ENCODE measurements at places on chromosomes 3 and 15.

- DNase-seq, result no peak
These were observed 44.7 kb downstream of the RORA start for GRCh38 chr15:61184431-61184830.

- DNase-seq, result no peak
These were observed 158.0 kb downstream of the RAB11A start for GRCh38 chr15:66027268-66027805.

- peak; percentile 62 for DNase-seq
These were observed 997 bp downstream of the FYCO1 start for GRCh38 chr3:45994419-45995235.

DNA sequence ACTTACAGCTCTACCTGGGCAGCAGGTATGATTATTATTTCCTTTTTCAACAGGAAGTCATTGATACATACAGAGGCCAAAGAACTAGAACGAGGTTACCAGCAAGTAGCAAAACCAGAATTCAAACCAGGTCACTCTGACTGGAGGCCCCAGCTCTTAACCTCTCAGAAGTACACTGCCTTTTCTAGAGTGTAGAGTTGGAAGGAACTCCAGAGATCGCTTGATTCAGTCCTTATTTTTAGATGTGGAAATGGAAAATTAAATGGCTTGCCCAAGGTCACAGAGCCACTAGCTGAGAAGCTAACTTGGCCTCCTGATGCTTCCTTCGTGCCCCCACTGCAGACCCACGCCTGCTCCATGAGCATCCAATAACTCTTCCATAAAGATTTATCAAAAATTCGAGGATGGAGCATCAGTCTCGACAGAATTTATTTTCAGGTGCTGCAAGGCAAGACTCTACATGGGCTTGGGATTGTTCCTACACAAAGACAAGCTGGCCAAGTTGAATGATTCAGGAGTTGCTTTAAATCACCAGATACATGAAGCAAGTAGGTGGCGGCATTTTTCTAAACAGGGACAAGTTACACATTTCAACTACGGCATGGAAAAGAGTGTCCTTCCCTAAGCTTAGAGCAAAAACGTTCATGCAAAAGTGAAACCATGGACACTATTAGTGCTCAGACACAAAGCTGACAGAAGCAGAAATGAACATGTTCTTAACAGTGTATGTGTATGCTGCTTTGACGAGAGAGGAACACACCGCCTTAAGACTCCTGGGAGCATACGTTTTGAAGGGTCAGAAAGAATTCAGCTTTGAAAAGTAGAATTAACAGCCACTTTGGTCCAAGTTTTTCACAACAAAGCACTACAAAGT is 235.7 kb downstream of the THRB start:
- DNase-seq, result no peak

DNA sequence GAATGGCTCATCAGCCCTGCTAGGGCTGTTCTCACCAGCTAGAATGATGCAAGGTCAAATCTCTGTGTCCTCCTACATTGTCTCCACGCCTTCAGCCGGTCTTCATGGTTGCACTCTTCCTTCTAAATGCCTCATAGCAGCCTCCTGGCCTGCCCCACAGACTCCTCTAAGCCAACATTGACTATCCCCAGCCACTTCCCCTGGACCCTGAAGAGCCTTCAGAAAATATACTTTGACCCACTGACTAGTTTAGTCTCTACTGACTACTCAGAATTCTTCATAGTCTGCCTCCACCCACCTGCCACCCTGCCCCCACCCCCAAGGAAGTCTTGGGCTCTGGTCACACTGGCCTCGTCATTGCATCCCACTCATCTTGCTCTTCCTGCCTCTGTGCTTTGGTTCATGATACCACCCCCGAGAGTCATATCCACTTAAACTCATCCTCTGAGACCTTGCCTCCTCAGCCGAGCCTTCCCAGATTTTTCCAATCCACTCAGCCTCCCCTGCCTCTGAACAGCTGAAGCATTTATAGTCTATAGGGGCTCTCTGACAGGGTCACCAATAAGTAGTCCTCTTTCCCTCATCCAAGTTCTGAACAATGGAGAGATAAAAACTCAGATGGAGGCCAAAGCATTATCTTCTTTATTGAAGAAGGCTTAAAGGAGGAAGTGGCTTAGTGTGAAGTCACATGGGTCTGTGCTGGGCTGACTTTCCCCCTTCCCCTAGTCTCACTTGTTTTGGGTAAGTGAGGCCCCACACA is 9.5 kb upstream of the DOCK3 start:
- no peak for DNase-seq

DNA sequence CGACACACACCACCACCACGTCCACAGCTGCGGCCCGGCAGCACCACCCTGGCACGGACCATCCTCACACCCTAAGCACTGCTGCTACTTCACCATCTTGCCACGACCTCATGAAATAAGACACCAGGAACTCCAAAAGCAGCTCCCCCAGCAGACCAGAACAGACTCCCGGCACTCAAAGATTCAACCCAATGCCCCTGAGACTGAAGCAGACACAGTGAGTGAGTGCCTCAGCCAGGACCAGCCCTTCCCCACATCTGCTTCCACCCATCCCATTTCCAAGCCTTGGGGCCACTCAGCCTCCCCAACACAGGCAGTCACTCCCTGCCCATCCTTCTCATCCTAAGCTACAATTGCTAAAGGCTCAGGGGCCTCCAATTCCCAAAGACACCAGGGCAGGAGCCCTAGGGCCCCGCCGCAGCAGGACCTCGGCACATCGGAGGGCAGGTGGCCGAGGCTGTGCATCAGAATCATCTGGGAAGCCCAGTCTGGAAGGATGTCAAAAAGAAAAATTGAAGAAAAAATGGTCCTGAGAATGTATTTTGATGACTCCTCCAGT is 18.4 kb upstream of the OCA2 start:
- no peak for DNase-seq

GRCh38 chr3:185959609-185960521 is 22.1 kb upstream of the TRA2B start:
- no peak for DNase-seq

DNA sequence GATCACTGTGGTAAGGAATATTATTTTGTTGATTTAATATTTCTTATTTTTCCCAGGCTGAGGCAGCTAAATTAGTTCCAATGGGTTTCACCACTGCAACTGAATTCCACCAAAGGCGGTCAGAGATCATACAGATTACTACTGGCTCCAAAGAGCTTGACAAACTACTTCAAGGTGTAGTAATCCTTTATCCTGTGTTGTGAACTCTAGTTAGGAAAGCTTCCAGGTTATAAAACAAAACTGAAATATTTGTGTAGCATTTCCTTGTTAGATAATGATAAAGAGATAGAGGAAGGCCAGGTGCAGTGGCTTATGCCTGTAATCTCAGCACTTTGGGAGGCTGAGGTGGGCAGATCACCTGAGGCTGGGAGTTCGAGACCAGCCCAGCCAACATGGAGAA is 11.1 kb downstream of the RAD51 start:
- no peak for DNase-seq

DNA sequence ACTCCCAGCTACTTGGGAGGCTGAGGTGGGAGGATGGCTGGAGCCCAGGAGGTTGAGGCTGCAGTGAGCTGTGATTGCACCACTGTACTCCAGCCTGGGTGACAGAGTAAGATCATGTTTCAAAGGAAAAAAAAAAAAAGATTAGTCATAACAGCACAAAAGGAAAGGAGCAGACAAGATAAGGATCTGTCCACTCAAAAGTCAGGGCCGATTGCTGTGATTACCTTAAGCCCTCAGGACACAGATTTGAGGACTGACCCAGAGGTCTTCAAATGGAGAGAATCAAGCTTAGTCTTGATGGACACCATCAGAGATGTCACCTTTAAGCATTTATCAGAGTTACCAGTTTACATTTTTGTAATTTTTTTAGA is 23.9 kb upstream of the HEG1 start:
- no peak for DNase-seq

DNA sequence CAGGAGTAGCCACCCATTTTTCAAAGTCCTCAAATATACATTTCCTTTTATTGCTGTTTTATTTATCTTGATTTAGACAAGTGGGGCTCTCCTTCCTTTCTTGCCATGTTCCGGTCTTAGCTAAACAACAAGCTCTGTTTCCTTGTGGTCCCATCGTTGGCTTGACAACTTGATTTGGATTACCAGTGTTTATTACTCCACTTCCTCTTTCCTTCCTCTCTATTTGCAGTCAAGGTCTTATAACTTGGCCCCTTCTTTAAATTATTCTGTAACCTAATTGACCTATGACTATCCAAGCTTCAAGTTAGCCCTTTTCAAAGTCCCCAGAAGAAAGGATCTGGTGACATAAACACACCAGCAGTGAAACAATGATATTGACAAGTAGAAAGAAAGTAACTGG is 130.6 kb upstream of the STT3B start:
- DNase-seq, result no peak

- no peak for DNase-seq
These were observed 207.6 kb upstream of the AZI2 start for GRCh38 chr3:28556195-28556594.

GRCh38 chr3:38297947-38298711 is 16.0 kb downstream of the SLC22A14 start:
- no peak for DNase-seq

GRCh38 chr3:14143271-14144225 is 18.7 kb downstream of the TMEM43 start:
- DNase-seq, result no peak

All from activated naive CD4-positive, alpha-beta T cell treated with Interleukin-2 at 50 U/mL for 16 hours (primary cell).